ENCODE measurements at places on chromosomes 1 and 21.

- peak; percentile 10 for DNase-seq
Measured at GRCh38 chr1:37931102-37931360, 15.8 kb downstream of the INPP5B start.

DNA sequence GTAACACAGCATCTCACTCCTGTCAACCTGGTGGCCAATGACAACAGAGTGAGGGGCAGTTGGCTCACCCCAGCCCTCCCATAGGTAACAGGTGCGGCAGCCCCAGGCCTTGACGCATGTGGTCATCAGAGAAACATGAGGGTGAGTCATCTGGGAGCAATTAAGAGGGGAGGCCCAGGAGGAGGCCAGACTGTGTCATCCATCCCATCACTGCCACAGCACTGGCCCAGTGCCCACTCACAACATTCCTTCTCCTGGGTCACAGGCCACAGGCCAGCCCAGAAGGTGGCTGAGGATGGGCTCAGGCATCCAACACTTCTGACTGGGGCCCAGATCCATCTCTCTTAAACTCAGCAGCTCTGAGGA lies 17.1 kb downstream of the TEX35 start:
- DNase-seq, result no peak

- no peak for DNase-seq
Measured at GRCh38 chr1:21930629-21931170, 6.4 kb downstream of the HSPG2 start.

GRCh38 chr1:12756768-12757413 lies 10.9 kb downstream of the CFAP107 start:
- DNase-seq, result no peak

- DNase-seq, result peak; percentile 29
Measured at GRCh38 chr21:36059823-36060158, 535 bp downstream of the SETD4 start.

- no peak for DNase-seq
Measured at GRCh38 chr1:8378981-8379470, 61.1 kb downstream of the SLC45A1 start.

DNA sequence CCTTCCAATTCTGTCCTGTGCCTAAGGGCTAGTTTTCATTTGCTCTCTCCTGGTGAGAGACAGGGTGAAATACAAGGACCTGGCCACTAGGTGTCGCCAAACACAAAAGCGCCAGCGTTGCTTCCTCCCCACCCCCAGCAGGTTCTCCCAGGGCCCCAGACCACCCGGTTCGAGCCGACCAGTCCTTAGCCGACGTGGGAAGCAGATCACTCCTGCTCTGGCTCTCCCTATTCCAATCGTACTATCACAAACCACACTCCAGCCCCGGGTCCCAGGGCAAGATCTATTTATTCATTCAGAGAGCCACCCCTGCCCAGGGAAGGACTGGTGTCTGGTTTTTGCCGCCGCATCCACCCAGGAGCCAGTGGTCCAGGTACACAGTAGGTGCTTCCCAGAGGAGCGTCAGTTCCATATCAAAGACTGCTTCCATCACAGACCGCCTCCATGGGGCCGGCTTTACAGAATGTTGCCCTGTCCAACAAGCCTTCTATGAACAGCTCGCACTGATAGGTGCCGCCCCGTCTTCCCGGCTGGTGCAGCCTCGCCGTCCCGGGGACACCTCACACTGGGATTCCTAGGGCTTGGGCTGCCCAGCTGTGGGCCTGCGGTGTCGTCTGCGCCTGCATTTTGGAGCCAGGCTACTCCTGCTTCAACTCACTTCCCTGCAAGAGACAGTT lies 35.0 kb downstream of the CTNNBIP1 start:
- peak; percentile 67 for DNase-seq

DNA sequence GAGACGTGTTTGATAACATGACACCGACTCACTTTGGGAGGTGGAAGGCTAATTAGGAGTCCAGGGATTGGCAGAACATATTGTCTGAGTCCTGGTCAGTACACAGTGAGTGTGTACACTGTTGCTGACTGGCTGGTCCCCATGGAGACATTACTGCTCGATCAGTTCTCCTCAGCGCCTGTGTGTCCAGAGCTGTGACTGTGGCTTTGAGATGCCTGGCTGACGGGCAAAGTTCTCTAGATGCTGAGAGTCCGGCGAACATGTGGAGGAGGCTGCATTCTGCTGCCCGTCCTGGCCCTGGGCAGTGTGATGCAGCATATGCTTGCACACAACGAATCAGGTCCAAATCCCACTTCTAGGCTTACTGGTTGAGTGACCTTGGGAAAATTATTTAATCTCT lies 280.1 kb upstream of the ST6GALNAC5 start:
- DNase-seq, result no peak

GRCh38 chr1:111347026-111347425 lies 56.4 kb downstream of the CHIA start:
- no peak for DNase-seq

- DNase-seq, result no peak
Measured at GRCh38 chr1:159866905-159867663, 4.6 kb upstream of the VSIG8 start.

DNA sequence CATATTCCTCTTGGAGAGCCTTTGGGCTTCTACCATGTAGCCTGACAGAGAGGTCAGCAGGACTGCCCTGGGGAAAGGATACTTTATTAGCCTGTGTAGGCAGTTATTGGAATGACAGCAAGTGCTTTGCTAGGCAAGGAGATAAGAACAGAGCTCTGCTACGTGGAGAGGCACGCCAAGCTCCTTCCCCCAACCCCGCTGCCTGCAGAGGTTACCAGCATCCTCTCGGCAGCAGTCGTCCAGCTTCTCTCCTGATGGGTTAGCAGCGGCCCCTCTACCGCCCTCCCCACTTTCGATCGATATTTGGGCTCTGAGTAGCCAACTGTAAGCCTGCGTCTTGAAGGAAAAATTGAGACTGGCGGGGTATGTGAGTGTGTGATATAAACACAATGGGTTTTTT lies 122.3 kb downstream of the DHRS3 start:
- no peak for DNase-seq

DNA sequence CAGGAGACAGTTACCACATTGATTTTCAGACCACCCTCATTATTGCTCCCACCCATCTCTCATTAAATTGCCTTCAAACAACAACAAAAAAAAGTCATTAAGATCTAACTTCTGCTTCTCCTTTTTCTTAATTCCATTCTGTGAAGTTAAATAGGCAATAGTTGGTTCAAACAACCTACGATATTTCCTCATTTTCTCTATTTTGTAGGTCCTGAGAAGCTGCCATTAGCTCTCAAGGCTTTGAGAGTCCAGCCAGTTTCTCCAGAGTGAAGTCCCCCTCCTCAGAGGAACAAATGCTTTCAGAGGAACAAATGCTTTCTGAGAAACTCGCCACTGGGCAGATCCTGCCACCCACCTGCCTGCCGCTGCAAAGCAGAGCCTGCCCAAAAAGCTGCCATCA lies 125.6 kb downstream of the ETS2 start:
- no peak for DNase-seq

GRCh38 chr1:182309631-182310351 lies 81.8 kb downstream of the GLUL start:
- DNase-seq, result no peak

GRCh38 chr1:15941044-15941840 lies 34.7 kb downstream of the ZBTB17 start:
- no peak for DNase-seq

DNA sequence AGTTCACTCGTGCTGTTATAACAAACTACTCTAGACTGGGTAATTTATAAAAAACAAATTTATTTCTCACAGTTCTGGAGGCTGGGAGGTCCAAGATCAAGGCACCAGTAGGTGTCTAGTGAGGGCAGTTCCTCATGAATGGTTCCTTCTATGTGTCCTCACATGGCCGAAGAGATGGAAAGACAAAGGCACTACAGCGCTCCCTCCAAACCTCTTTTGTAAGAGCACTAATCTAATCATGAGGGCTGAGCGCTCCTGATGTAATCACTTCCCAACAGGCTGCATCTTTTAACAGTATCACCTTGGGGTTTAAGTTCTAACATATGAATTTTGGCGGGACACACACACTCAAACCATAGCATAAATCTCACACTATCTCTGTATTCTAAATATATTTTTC lies 54.0 kb upstream of the KANK4 start:
- no peak for DNase-seq

DNA sequence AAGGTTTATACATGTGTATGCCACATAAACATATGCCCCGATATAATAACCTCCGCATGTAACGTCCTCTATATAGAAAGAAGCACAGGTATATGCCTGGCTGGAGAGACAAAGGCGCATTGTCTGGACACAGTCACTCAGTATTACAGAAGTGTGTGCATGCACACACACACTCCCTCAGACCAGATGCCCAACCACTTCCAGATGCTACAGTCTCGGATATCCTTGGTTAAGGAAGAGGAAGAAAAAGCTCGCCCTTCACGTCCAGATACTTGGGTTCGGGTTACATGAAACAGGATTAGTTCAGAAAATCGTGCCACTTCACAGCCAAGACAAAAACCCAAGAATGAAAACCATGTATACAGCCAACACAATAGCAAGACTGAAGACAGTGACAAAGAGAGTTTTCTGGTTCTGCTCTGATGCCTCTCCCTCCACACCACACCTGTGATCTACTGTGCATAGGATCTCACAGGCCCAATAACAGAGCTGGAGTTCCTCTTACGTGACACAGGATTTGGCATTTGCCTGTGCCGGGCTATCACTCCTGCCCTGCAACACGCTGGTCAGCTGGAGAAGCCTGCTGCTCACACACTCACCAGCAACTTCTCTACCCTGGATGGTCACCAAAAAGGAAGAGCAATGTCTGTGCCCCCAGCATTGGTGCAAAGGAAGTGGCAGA lies 75.0 kb downstream of the SSBP3 start:
- no peak for DNase-seq

DNA sequence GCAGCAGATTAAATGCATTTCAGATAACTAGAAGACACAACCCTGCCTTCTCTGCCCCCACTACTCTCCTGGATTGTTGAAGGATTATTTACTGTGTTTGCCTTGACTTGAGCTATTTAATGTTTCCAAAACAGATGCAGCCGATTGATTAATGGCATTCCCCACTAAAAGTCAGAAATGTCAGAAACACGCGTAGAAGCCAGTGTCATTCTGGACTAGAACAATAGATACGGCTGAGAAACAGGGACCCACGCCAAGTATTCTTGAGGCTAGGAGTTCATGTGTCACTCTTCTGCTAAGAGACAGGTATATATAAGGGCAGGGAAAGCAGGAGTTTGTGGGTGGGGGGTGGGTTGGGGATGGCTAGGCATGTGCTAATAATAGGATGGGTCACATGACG lies 366.7 kb upstream of the PROX1 start:
- no peak for DNase-seq

DNA sequence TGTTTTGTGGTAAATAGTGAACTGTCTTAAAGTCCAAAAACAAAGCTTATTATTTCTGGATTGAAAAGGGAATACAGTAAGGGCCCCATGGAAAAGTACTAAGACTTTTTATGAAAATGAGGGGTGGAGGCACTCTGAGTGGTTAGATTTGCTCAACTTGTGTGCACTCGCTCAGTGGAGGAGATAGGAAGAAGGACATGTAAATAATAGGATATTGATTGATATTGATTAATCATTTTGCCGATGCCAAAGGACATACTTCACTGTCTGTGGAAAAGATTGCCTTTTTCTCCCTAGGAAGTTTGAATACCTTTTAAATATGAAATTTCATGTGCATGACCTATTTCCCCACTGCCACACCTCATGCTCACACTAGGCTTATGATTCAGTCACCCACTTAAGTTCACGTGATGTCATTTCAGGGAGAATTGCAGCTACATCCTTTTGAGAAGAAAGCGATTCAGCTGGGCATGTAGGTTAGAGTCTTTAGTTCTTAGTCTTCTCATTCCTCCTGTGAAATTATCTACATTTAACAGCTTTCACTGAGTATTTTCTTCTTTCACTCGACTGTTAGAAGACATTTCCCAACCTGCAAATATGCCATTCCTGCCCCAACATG lies 5.0 kb downstream of the MTR start:
- DNase-seq, result no peak

GRCh38 chr1:203044546-203045250 lies 18.4 kb downstream of the PPFIA4 start:
- no peak for DNase-seq

DNA sequence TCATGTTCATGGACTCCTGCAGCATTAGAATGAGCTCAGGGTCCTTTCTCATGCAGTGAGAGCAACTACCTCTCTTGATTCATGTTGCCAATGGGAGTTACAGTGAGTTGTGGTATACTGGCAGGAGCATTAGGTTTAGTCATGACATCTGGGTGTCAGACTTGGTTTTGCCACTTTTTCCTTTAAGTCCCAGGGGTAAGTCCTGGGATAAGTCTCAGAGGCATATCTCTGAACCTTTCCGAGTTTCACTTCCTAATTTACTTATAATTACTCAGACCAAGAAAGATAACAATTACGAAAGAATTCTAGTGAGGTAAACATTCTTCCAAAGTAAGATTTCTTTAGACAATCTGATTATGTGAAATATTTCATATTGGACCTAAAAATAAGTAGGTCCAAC lies 606.0 kb downstream of the SMYD3 start:
- DNase-seq, result no peak

DNA sequence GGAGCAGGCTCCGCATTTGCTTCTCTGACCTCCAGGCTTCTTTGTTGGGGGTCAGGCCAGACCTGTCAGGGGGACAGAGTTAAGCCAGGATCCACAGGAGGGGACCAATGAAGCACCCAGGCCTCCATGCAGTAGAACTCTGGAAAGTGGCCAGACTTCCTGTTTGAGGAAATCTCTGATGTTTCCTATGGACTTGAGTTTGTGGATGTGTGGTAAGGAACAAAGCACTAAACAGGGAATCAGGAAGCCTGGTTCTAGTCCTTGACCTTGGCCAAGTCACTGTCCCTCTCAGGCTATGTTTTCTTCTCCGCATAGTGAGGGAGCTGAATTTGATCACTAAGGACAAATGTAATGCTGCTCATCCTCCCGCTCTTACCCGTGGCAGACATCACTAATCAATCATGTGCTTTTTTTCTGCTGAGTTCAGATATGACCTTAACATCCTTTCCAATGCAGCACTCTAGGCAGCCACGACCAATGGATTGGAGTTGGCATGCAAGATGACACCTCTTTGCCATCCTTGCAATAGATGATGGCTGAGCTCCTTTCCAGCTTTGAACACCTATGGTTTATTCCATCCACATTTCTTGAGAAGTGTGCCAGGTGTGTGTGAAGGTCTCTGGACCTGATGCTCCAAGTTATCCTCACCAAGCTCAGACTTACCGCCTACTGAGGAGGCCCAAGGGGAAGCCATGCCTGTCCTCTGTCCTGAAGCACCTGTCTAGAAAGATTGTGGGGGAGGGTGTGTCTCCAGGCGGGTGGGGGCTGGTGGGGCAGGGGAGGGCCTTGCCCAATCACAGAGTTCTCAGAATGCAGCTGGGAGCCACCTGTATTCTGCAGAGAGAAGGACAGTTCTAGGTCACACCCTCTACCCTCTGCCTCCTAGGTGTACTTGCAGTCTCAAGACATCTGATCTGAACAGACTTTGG lies 9.9 kb downstream of the SH2D2A start:
- DNase-seq, result no peak

- no peak for DNase-seq
Measured at GRCh38 chr1:100606438-100606837, 68.5 kb downstream of the GPR88 start.

DNA sequence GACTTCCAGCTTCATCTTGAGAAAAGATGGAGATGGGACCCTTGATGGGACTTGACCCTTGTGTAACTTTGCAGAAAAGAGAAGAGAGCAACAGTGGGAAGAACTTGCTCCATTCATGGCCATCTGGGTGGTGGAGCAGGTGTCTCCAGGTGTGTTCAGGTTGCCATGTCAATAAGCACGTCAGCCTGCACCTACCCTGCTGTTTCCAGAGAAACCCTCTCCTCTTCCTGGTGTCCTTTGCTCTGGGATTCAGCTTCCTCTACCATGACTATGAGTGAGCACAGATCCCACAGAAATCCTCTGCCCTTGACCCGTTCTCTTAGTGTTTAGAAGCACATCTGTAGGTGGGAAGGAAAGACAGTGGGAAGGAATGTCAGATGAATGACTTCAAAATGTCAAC lies 21.8 kb upstream of the OTUD3 start:
- DNase-seq, result no peak
